ENCODE measurements at places on chromosomes 3 and 15.

- DNase-seq = no peak
These were observed 47.9 kb downstream of the TLE3 start for GRCh38 chr15:70049701-70050301.

- DNase-seq = no peak
These were observed at the start of gene MAP6D1 for GRCh38 chr3:183825456-183826161. Gene MAP6D1 (minus strand): TSS chr3:183825577. CDS start chr3:183825547, 30 bp downstream.

GRCh38 chr3:15766406-15766805 lies 31.4 kb downstream of the ANKRD28 start:
- DNase-seq = no peak

GRCh38 chr3:64295594-64295993 lies 70.3 kb upstream of the PRICKLE2 start:
- DNase-seq = no peak

- DNase-seq = no peak
These were observed 181.0 kb upstream of the PPP2R3A start for GRCh38 chr3:135784557-135784956.

DNA sequence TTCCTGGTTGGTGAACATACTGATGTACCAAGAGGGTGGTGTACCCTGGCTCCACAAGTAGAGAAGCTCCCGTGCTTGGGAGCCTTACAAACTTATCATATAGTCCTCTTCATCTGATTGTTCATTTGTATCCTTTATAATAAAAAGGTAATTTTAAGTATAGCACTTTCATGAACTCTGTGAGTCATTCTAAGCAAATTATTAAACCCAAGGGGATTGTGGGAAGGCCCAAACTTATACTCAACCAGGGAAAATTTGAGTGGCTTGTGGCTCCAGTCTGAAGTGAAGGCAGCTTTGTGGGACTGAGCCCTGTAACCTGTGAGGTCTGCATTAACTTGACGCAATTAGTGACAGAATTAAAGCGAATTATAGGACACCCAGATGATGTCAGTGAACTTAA lies 29.0 kb downstream of the TTBK2 start:
- no peak for DNase-seq

DNA sequence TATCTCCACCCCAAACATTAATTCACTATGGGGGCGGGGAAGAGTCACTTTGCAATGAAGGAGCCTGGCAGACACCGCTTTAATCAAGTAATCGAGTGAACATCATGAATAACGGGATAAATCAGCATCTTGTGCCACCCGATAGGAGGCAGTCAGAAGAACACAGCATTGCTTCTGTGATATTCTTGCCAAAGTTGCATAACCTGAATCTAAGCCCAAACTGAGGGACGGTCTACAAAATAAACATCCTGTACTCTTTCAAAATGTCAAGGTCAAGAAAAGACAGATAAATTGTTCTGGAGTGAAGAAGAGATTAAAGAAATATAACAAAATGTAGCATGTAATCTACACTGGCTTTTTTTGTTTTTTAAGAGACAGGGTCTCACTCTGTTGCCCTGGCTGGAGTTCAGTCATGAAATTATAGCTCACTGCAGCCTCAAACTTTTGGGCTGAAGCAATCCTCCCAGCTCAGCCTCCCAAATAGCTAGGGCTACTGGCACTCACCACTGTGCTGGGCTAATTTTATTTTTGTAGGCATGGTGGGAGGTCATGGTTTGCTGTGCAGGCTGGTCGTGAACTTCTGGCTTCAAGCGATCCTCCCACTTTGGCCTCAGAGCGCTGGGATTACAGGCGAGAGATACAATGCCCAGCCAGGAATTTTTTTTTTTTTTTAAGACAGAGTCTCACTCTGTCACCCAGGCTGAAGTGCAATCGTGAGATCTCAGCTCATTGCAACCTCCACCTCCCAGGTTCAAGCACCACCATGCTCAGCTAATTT lies 20.1 kb upstream of the VWA5B2 start:
- DNase-seq = no peak

GRCh38 chr3:88150806-88151205 lies 1.0 kb downstream of the C3orf38 start:
- DNase-seq = no peak

GRCh38 chr3:192570821-192571791 lies 156.2 kb downstream of the FGF12 start:
- DNase-seq = peak; percentile 20

DNA sequence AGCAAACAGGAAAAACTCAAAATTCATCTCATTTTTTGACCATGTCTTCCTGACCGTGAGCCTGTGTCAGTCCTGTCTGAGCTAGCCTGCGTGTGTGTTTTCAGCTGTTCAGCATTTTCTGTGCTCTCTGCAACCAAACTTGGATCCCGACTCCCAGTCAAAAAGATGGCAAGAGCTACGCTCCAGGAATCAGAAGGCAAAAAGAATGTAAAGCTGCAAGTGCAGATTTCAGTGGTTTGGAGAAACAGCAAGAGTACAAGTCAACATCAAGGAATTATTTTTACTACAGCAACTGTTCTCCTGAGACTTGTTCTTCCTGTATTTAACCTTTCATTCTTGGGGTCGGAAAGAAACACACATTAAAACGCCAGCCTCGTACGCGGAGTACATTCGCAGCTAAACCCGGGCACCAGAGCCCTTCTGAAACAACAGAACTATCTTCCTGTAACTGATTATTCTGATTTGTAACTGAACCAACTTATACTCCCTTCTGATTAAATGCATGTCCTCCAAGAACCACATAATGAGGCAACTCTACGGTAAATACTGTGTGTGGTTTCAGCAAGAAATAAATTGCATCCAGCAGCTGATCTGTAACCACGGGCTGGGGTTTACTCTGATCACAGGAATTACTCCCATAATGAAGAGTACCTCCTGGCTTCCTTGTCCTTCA lies 107.4 kb downstream of the LRIG1 start:
- DNase-seq = no peak

GRCh38 chr3:39100500-39100886 lies 6.9 kb downstream of the GORASP1 start:
- no peak for DNase-seq

Measured in NCI-H1436 treated with DMSO at 0.1 percent for 48 hours (cell line).